ENCODE measurements at places on chromosomes 12 and 14.

DNA sequence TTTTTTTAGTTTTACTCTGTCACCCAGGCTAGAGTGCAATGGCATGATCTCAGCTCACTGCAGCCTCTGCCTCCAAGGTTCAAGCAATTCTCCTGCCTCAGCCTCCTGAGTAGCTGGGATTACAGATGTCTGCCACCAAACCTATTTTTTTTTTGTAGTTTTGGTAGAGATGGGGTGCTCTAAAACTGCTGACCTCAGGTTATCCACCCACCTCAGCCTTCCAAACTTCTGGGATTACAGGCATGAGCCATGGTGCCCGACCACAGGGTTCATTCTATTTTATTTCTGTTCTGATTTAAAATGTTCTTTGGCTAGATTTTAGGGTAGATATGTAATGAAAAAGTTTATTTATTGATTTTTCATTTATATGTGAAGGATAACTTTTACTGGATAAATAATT lies 1062.8 kb upstream of the NOVA1 start:
- DNase-seq: no peak

DNA sequence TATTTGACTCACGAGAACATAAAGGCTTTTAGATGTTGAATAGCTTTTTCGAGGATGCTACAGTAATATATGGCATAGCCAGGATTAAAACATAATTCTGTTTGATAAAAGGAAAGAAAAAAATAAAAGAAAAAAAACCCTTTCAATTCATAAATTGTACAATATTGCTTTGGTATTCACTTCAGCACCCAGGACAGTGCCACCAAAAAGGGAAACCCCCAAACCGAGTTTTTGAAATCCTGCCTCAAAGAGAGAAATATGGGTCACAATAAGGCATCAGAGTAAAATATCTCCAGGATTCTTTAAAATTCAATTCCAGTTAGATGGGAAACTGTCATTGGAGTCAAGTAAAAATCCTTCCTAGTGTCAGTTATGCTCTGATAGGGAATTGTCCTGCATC lies 551.2 kb upstream of the SEL1L start:
- no peak for DNase-seq

GRCh38 chr12:10234562-10234961 lies 21.9 kb downstream of the GABARAPL1 start:
- no peak for DNase-seq

GRCh38 chr12:52371716-52372115 lies 4.4 kb upstream of the KRT85 start:
- DNase-seq: no peak

- DNase-seq: no peak
Measured at GRCh38 chr14:70828188-70828587, 18.9 kb upstream of the MAP3K9 start.

DNA sequence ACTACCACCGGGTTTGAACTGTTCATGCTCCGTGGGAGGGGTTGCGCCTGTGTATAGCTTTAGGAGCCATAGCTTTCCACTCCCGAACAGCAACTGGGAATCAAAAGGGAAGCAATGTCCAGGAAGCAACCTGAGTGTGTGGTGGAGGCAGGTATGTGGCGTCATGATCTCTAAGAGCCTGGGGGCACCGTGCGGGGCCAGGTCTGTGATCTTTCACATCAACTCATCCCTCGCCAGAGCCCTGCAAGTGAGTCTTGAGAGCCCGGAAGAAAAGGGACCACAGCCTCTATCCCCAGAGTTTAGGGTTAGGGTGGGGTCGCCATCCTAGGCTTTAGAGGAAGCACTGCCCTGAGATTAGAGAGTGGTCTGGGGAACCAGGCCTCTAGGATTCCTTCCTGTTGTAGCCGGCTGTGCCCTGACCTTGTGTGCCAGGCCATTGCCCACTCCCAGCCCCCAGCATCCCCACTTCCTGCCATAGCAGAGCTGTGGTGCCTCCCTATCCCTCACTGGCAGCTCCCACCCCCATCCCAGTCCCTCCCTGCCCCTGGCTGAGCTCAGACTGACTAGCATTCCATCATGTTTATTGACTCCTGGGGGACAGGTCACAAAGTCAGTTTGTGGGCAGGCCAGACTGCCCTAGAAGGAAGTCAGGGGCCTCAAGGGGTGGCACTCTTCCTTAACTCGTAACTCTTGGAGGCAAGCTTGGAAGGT lies 745 bp upstream of the ADCY4 start:
- no peak for DNase-seq

GRCh38 chr14:76954394-76955190 lies 73.9 kb downstream of the IRF2BPL start:
- no peak for DNase-seq

- DNase-seq: peak; percentile 47
Measured at GRCh38 chr14:29805415-29806123, 122.1 kb downstream of the PRKD1 start.

- no peak for DNase-seq
Measured at GRCh38 chr12:22029991-22030390, 16.0 kb upstream of the CMAS start.

GRCh38 chr12:121297435-121297991 lies 1.0 kb upstream of the CAMKK2 start:
- peak; percentile 54 for DNase-seq

- DNase-seq: no peak
Measured at GRCh38 chr12:79183003-79183402, 318.4 kb downstream of the SYT1 start.
